ENCODE measurements at places on chromosomes 2 and 18.

GRCh38 chr2:200122683-200123082, 167.3 kb downstream of the MAIP1 start:
- DNase-seq, result no peak

- no peak for DNase-seq
Measured at GRCh38 chr2:196244966-196245365, 73.6 kb upstream of the STK17B start.

GRCh38 chr2:69745035-69745434, 3.1 kb downstream of the ANXA4 start:
- DNase-seq, result no peak

- DNase-seq, result no peak
Measured at GRCh38 chr18:76385681-76385975, 109.4 kb downstream of the ZNF516 start.

DNA sequence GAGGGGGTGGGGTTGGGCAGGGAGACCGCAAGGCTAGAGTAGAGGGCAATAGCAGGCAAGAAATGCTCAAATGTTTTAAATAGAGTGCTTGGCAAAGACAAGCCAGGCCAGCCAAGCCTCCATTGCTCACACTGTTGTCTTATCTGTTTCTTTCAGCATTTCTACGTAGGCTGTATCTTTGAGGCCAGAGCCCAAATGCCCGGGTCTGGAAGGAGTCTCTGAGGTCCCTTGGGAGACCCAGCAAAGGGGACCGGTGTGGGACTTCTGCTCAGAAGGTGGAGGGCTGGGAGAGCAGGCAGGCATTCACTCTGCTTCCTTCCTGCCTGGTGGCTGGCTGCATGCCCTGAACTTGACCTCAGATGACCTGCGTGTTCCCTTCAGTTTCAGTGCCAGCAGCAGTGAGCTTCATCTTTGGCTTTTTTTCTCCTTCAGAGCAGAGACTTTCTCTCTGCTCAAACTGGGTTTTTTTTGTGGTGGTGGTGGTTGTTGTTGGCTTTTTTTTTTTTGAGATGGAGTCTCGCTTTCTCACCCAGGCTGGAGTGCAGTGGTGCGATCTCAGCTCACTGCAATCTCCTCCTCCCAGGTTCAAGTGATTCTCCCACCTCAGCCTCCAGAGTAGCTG, 13.7 kb upstream of the TET3 start:
- peak; percentile 58 for DNase-seq

GRCh38 chr2:27622921-27623384, 5.9 kb downstream of the CCDC121 start:
- no peak for DNase-seq

GRCh38 chr2:216535454-216535995, 36.9 kb downstream of the RPL37A start:
- DNase-seq, result no peak

- DNase-seq, result no peak
Measured at GRCh38 chr2:60400462-60401246, 152.8 kb downstream of the BCL11A start.

DNA sequence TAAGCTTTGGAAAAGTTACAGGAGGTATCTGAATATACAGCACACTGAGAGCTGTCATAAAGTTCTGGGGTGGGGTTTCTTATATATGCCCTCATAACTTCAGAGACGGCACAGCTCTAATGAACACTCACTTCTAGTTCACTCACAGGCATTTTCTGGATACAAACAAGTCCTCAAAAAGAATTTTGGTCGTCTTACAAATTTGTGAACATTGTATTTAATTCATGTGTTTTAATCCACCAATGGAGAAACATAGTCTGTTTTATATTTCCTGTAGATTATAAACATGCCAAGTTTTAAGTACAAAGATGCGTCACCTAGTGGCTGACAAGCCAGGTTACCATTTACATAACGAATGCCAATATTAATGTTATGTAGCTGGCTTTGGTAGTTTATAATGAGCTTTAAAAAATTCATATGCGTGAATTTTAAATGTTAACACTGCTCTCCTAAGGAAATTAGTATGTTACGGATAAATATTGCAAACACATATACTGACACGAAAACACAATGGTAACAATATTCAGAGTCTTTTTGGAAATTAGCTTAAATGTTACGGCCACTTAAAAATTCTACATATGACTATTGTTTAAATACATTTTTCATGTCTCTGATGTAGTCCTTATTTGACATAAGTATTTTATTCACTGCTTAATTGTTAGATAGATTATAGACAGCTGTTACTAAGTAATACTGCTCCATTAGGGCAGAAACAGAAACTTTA, 2.5 kb downstream of the COL3A1 start:
- no peak for DNase-seq

DNA sequence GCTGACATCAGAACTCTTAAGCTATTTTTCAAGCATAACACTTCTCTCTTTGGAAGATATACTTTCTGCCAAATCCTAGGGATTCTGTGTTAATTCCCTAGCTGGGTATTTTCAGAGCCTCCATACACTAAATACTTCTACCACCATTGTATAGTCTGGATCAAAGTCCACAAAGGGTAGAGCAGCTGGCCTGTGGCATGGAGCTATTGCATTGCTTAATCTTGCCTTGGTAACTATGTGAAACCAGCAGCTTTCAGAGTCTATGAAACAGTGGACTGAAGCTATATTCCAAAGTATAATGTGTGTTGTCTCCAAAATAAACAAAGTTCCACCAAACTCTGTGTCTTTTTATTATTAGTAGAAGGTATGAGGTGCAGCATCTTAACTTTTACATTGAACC, 296.9 kb upstream of the CDH19 start:
- DNase-seq, result no peak

DNA sequence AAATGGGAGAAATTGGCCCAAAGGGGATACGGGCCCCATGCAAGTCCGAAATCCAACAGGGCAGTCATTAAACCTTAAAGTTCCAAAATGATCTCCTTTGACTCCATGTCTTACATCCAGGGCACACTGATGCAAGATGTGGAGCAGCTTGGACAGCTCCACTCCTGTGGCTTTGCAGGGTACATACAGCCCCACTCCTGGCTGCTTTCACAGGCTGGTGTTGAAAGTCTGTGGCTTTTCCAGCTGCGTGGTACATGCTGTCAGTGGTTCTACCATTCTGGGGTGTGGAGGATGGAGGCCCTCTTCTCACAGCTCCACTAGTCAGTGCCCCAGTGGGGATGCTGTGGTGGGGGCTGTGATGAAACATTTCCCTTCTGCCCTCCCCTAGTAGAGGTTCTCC, 8.6 kb upstream of the TMX3 start:
- no peak for DNase-seq

- DNase-seq, result no peak
Measured at GRCh38 chr2:48849770-48850169, 94.2 kb upstream of the LHCGR start.

DNA sequence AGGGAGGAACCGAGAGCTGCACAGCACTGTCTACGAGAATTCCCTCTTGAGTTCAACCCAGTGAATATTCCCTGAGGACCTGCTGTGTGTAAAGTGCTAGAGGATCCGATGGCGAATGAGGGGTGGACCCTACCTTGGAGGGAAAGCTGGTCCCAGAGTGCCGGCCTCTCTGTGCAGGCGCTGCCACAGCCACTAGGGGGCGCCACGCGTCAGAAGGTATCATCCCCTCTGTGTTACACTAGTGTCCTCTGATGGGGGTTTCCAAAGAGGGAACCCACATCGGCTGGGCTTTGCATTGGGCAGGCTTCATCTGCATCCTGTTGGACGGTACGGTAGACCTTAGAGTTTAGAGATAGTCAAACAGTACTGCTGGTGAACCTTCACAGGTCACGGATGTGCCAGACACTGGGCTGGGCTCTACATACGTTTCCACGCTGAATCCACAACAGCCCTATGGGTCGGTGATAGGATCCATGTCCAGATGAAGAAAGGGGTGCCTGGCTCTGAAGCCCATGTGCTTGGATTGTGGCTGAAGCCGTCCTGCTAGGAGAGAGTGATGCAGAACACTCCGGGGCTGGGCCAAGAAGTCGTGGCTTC, 39.0 kb downstream of the COA5 start:
- peak; percentile 69 for DNase-seq

DNA sequence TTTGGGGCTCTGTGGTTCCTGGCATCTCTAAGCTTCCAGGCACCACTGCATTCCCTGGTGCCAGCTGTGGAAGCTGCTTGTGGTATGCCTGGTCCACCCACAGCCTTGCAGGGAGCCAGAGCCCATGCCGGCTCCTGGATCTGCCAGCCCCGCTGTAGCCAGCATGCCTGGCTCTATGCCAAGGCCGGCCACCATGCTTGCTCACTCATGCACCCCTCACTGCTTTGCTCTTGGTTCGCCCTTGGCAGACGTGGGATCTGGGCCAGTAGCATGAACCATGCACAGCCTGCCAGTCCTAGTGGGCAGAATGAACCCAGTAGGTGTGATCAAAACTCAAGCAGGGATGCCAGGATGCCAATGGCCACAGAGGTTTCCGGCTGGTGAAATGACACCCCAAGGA, 634.2 kb upstream of the TMEFF2 start:
- no peak for DNase-seq

- DNase-seq, result peak; percentile 64
Measured at GRCh38 chr2:219689676-219690628, 62.5 kb downstream of the SLC4A3 start.

DNA sequence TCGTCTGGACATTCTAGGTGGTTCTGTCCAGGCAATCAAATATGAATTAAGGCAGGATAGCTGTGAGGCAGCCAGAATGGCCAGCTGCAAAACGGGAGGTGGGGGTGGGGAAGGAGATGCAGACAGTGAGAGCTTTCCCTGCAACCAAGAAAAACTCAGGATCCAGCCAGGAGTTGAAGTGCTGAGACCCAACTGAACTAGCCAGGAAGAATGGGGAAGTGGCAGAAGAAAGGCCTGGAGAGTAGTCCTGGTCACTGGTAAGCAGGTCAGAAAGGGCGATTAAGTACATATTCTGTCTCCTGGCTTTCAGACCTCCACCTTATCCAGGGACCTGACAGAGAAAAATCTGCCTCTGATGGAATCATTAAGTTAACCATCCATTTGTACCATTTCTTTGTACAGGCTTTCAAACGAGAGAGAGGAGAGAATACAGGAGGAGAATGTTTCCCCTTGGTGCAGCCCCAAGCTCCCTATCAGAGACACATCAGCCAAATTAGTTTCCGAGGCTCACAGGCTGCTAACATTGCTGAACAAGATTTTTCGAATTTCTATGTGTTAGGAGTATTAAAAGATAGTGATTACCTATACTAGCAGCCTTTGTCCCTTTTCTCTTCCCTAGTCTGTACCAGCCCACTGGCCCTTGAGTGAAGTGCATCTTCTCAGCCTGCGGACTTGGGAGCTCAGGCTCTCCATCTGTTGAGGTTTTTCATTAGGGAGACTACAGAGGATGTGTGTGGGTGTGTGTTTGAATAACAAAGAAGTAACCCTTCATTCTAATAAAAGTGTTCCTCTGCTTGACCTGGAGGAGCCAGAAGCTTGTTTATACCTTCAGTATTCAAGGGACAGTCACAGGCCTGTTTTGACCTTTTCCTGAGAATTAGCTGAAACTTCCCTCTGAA, 12.5 kb upstream of the HOXD1 start:
- no peak for DNase-seq

- DNase-seq, result no peak
Measured at GRCh38 chr2:60621688-60622429, 68.4 kb upstream of the BCL11A start.

DNA sequence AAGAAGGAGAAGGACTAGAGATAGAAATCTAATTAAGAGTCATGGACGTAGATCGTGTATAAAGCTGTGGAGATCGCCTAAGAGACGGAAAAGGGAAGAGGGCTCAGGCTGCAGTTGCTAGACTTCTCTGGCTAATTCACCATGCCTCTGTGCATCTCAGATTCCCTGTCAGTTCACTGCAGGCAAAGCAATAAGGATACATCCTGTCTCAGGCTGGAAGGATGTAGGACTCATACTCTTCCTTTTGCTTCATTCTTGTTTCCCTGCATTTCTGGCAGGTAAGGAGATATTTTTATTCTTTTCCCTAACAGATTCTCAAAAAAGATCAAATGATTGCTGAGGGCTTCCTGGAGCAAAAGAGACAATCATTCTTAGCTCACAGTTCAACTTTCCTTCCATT, 112.5 kb downstream of the AP1S3 start:
- DNase-seq, result no peak

- DNase-seq, result no peak
Measured at GRCh38 chr2:74880054-74880728, 46.3 kb downstream of the HK2 start.

GRCh38 chr2:116319001-116319400, 1495.5 kb upstream of the DDX18 start:
- DNase-seq, result no peak

DNA sequence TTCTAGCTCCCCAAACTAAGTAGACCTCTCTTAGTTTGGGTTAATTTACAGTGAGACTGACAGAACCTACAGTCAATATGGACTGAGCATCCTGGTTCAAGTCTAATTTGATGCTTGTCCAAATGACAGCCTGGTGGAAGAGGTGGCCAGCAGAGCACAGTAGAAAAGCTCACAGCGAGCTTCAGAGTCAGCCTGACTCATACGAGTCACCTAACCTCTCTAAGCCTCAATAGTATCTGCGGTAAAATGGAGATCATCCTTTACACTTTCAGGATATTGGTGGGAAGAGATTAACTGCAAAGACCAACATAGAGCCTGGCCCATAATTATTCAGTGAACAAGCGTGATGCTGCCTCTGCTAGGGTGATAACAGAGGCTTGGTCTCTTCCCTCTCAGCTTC, 54.5 kb downstream of the DOCK10 start:
- DNase-seq, result peak; percentile 10

- no peak for DNase-seq
Measured at GRCh38 chr2:180614776-180615175, 365.6 kb upstream of the UBE2E3 start.

GRCh38 chr2:69291721-69292120, 95.3 kb downstream of the GFPT1 start:
- DNase-seq, result no peak

DNA sequence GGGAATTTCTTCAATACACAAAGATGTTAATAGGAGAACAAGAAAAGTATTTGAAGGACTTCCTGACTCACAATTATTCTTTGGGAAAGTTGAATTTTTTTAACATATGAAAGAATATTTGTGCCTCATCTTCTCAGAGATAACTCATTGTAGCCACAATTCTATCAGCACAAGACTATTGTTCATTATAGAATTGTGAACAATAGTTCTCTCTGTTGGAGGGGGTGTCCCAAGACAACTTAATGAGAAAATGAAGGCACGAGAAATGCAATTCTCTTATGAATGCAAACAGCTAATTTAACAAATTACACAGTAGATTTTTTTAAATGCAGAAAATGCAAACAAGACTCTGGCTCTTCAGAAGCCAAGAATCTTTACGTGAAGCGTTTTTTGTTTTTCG, 157.0 kb downstream of the BARD1 start:
- DNase-seq, result no peak

- peak; percentile 64 for DNase-seq
Measured at GRCh38 chr2:149040451-149040850, 2.0 kb downstream of the LYPD6B start.

- no peak for DNase-seq
Measured at GRCh38 chr2:20431772-20432171, 15.1 kb upstream of the RHOB start.

Data from activated CD4-positive, alpha-beta T cell treated with anti-CD3 and anti-CD28 coated beads, Interleukin-2, Interleukin-6, amounts not matched to agents 100 ng/mL and 50 ng/mL, durations not matched to agents 16 hours and 8 hours (primary cell).